ENCODE measurements at places on chromosomes 5 and 9.

DNA sequence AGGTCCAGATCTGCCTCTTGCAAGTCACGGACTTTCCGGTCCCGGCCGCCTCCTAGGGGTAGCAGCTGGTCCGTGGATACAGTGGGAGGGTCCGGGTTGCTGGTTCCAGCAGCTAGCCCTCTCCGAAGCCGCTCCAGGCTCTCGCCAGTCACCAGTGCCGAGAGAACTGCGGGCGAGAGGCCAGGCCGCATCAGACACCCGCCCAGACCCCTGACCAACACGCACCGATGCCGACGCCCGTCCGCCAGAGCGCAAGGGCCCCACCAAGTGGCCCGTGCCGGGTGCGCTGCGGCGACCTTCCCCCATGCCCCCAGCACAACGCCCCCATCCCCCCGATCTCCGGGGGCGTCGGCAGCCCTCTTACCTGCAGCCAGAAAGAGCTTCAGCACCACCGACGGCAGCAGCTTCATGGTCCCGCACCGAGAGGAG lies 470 bp downstream of the HBEGF start:
- DNase-seq, result no peak

DNA sequence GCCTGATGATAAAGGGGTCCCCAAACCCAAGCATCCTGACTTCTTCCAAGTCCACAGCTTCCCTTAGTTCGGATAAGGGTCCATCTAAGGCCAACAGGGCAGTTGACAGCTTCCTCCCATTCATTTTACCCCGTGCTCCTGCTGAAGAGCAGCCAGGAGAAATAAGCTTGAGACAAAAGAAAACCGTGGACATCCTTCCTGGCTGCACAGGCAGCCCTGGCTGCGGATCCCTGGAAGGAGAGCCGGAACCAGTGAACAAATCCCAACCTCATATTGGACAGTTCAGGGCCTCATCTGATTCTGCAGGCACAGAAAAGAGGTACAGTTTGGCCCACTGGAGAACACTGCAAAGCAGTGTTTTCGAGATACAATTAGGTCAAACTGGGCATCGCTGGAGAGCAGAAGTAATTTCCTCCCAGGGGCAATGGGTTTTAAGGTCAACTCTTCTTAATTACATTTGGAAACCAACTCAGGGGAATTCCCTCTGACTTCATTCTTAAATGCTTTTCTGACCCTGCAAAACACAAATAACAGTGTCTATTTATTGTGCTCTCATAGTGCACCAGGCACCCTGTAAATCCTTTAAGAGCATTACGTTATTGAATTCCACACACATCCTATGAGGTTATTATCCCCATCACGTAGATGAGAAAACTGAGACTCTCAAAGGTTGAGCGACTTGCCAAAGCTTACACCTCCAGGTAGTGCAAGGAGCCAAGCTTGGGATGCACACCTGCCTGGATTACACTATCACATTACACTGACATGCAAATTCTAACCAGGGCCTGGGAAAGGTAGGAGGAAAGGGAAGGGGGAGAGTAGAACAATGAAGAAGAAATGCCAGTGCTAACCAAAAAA lies 21.2 kb downstream of the ADAM19 start:
- DNase-seq, result no peak

GRCh38 chr5:52814352-52815148 lies 26.8 kb downstream of the ITGA1 start:
- DNase-seq, result no peak

- no peak for DNase-seq
Measured at GRCh38 chr5:43085453-43085852, 35.3 kb upstream of the ZNF131 start.

GRCh38 chr9:105932276-105932675 lies 237.9 kb downstream of the TMEM38B start:
- DNase-seq, result no peak

GRCh38 chr5:57488215-57488955 lies 5.8 kb upstream of the ACTBL2 start:
- DNase-seq, result no peak

- no peak for DNase-seq
Measured at GRCh38 chr5:124438026-124438902, 308.2 kb downstream of the ZNF608 start.

GRCh38 chr5:19728571-19728970 lies 259.4 kb downstream of the CDH18 start:
- no peak for DNase-seq

DNA sequence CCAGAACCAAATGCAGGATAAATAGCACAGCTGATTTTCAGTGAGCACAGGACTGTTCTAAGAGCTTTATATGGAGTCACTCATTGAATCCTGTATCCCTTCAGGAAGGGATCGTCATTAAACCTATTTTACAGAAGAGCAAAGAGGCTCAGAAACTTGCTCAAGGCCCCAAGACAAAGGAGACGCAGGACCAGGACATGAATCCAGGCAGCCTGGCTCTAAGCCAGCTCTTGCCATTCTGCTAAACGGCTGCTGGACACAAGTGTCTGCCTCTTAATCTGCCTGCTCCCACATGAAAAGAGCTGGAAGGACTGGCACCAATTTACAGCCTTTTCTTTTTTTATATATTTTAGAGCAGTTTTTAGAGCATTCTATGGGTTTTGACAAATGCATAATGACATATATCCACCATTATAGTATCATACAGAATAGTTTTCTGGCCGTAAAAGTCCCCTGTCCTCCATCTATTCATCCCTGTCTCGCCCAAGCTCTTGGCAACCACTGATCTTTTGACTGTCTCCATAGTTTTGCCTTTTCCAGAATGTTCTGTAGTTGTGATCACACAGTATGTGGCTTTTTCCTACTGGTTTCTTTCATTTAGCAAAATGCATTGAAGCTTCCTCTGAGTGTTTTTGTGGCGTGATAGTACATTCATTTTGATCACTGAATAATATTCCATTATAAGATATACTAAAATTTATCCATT lies 37.5 kb downstream of the RETREG1 start:
- no peak for DNase-seq
